Stimulated activated CD8-positive, alpha-beta memory T cell treated with anti-CD3 and anti-CD28 coated beads, Interleukin-4, amount 100 ng/mL, for 24 hours (primary cell): ENCODE measurements at places on chromosomes 5 and 9.
A peak's percentile ranks its signal among the peaks of the same experiment; 100 is the strongest.

DNA sequence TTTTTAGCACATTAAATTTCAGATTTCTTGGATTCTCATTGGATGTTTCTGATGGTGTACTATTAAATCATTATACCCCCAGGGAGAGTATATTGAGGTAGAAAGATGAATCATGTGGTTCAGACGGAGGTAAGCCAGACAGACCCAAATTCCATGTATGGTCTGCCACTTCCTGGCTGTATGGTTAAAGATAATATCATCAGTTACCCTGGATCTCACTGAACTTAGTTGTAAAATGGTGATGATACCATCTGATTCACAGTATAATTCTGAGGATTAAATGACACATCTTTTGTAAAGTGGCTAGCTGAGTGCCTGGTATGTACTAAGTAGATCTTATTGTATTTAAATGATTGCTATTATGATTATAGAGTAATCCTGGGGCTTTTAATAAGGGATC lies 9.3 kb downstream of the SLC27A6 start:
- DNase-seq, result no peak

- no peak for DNase-seq
Observed at GRCh38 chr9:96485280-96485679, 35.3 kb downstream of the HABP4 start.

- no peak for DNase-seq
Observed at GRCh38 chr9:106911951-106912350, 49.0 kb downstream of the ZNF462 start.

GRCh38 chr5:62778316-62779009 lies 199.8 kb downstream of the LRRC70 start:
- DNase-seq, result no peak

DNA sequence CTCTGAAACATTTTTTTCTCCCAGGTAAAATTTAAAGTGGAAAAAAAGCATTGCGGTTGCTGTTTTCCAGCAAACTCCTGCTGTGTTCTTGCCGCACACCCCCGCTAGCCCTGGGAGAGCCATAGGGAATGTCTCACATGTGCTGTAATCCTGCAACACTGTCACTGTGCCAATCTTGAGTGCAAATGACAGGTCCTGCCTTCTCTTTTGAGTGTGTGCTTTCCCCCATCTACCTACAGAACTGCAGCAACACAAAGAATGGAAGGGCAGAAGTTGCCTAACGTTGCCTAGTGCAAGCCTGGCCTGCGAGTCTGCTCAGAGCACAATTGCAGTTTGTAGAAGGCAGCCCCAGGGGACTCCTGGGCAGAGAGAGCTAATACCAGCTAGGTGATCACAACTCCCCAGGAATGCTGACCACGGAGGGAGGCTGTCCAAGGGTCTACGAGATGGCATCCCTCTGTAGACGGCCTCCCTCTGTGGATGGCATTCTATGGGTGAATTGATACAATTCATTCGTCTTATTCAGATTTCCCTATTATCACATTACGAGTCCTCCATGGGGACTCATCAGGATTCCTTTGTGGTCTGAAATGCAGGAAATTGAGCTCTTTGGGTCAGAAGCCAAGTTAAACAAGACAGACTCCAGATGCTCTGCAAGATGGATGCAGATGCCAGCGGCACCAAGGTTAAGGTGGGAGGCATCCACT lies 172.6 kb upstream of the S1PR3 start:
- DNase-seq, result no peak

- DNase-seq, result no peak
Observed at GRCh38 chr5:159123700-159124099, 24.0 kb upstream of the EBF1 start.

DNA sequence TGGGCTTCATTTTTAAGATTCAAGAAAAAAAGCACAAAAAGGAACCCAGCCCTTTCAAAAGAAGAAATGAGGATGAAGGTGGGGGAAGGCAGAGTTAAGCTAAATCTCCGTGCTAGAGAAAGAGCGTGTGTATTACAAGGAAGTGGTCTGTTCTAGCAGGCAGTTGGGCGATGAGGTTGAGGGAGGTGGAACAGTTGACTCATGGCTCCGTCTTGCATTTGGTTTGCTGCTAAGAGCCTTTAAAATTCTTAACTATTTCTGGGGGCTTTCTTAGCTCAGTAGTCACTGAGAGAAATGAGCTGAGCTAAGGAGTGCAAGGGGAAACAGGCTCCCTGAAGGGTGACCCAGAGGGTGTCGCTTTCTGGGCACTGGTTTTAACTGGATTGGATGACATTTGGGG lies 117.4 kb downstream of the GCNT1 start:
- peak; percentile 68 for DNase-seq

- no peak for DNase-seq
Observed at GRCh38 chr9:115938479-115938878, 215.1 kb upstream of the PAPPA start.

- DNase-seq, result no peak
Observed at GRCh38 chr5:3886524-3887451, 291.2 kb downstream of the IRX1 start.

GRCh38 chr9:16223074-16223871 lies 647.2 kb downstream of the BNC2 start:
- no peak for DNase-seq

DNA sequence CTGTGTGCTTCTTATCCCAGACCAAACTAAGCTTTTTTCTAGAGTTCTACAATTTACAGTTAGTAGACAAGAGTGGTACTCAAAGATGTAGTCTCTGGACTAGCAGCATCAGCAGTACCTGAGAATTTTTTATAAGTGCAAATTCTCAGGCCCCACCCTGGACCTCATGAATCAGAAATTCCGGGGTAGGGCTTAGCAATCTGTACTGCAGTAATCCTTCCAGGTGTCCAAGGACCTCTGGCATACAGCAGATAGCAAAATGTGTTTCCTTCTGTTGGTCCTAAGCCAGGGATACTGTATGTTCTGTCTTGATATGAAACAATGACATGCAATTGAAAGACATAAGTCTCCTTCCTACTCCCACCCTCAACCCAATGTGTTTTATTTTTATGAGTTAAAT lies 194.3 kb downstream of the MSX2 start:
- DNase-seq, result no peak

DNA sequence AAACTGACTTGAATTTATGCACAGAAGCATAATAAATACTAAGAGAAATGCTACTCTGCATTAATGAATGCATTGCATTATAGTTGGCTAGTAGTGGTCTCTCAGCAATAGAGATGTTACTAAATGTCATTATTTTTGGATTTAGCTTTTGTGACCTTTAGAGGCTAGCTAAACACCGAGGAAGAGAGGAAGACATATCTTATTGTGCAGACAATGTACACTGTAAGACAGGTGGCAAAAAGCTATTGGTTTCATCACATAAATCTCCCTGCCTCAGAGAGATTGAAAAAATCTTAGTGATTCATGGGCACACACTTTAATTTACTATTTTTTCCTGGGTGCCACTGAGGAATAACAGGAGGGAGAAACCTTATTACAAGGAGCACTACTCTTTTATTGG lies 435.9 kb downstream of the TMEM232 start:
- DNase-seq, result no peak

DNA sequence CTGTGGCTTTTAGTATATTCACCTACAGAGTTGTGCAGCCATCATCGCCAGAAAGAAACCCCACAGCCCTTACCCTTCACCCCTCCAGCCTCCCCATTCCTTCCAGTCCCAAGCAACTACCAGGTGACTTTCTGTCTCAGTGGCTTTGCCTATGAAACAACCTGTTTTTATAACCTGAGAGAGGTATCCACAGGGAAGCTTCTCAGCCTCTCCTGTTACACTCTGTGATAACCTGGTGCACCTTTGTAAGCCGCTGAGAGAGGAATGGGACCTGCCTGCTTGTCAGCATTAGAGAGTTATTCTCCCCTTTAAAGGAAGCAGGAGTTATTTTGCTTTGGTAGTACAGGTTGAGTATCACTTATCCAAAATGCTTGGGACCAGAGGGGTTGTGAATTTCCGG lies 93.6 kb downstream of the TRIO start:
- no peak for DNase-seq

- no peak for DNase-seq
Observed at GRCh38 chr5:177980743-177981151, 15.3 kb downstream of the PROP1 start.

DNA sequence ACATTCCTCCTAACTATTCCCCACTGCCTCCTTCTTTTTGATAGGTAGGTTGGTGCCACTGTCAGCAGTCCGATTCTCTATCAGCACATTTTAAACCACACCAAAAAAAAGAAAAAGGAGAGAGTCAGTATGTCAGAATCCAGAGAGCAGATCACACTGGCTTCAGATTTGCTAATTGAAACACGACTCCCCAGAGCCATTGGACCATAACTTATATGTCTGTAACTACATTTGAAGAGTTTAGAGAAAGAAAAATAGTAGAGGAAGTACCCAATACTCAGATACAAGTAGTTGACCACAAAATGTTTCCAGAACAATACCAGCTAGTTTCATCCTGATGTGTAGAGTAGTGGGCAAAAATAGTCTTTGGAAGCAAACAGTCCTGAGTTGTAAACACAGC lies 216.6 kb downstream of the NR2F1-AS1 start:
- no peak for DNase-seq

GRCh38 chr5:158233735-158234322 lies 374.9 kb upstream of the CLINT1 start:
- no peak for DNase-seq

GRCh38 chr9:131436865-131437271 lies 43.0 kb downstream of the PRRC2B start:
- DNase-seq, result no peak

GRCh38 chr9:87662808-87663528 lies 63.0 kb upstream of the CTSL start:
- peak; percentile 20 for DNase-seq

DNA sequence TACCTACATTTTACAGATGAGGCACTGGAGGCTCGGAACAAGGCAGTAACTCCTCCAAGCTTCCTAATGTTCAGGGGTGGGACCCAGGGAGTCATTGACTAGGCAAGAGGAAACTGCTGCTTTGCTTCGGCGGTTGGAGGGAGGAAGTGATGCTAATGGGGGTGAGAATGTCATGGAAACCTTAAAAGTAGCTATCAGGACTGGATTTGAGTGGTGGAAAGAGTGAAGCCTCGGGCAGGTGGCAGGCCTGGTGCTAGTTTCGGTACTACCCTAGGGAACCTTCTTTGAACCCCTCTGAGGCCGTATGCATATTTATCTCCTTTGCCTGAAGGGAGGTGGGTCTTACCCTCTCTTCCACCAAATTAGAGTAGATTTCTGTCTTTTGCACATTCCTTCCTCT lies 1.6 kb downstream of the BSPRY start:
- DNase-seq, result no peak

GRCh38 chr9:38662763-38663593 lies 42.6 kb upstream of the ANKRD18A start:
- DNase-seq, result no peak

- DNase-seq, result no peak
Observed at GRCh38 chr9:2359891-2360471, 261.6 kb upstream of the VLDLR start.

DNA sequence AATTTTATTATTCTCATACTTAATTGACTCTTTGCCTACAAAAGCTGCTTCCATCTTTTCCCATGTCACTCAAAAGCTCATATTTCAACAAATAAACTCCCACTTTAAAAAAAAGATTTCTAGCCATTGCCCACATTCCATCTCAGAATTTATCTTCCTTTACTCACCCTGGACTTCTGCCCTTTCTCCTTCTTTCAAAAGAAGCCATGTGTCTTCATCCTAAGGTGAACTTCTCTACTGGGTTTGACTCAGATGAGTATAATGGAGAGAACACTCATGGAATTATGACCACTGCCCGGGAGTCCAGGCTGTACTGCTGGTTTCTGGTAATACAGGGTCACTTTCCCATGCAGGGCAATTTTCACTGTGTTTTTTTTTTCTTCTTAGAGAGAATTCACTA lies 548.5 kb upstream of the ZNF462 start:
- DNase-seq, result no peak

- DNase-seq, result no peak
Observed at GRCh38 chr5:134289509-134290113, 63.7 kb upstream of the PPP2CA start.

- DNase-seq, result no peak
Observed at GRCh38 chr9:70488793-70489105, 74.3 kb upstream of the KLF9 start.

GRCh38 chr5:154642499-154643245 lies 112.5 kb upstream of the LARP1 start:
- no peak for DNase-seq

GRCh38 chr9:96721731-96722429 lies 56.0 kb downstream of the ZNF510 start:
- no peak for DNase-seq

DNA sequence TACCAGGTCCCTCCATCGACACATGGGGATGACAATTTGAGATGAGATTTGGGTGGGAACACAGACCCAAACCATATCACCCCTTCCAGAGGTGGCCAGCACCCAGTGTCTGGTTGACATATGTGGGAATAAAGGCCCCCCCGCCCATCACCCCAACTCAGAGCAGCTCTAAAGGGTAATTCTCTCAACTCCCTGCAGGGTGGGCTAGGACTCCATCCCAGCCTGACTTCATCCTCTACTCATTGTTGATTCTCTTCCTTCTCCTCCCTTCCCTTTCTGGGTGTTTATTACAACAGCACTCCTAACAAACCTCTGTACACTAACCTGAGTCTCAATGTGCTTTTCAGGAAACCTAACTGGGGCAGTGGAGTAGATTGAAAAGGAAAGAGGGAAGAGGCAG lies 339.9 kb downstream of the ACTL7B start:
- DNase-seq, result no peak

DNA sequence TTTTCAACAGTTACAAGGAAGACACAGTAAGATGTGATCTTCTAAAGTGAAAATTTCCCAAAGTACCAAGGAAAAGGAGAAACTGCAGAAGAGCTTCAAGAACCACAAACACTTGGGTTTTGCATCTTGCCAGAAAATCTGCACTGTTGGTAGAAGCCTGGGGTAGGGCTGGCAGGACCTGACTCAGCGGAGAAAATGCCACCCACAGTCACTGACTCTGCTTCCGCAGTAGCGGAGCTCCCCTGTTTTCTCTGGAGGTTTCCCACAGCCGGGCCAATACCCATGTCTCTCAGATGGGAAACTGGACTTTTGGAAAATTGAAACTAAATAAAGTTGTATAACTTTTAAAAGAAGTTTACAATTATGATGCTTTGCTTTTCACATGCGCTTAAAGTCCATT lies 104.2 kb downstream of the MEF2C start:
- no peak for DNase-seq

- no peak for DNase-seq
Observed at GRCh38 chr5:58012801-58013315, 447.0 kb downstream of the PLK2 start.
